Skin of body (tissue), 3 donors: ENCODE measurements at places on chromosomes 1 and 21. TPM values are rescaled to one million over a fixed set of nuclear protein-coding genes. Genes with fewer than 3 reads are reported as not detected.

GRCh38 chr1:195773931-195774330, 834.3 kb downstream of the KCNT2 start:
- DNase-seq = no peak

DNA sequence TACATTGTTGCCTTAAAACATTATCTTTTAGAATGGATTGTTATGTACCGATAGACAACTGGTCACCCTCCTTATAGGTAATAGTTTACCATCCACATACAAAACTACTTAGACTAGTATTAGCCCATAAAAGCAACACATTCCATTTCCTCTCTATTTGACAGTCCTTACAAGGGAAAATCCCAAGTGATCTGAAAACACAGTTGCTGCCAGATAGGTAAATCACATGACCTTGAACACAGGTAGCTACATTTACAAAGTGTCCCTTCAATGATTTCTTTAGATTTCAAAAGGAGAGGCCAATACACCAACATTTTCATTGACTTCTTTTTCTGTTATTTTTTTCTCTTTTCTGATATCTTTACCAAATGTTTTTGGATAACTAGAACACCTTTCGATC, 102.9 kb upstream of the SMYD2 start:
- DNase-seq = no peak

DNA sequence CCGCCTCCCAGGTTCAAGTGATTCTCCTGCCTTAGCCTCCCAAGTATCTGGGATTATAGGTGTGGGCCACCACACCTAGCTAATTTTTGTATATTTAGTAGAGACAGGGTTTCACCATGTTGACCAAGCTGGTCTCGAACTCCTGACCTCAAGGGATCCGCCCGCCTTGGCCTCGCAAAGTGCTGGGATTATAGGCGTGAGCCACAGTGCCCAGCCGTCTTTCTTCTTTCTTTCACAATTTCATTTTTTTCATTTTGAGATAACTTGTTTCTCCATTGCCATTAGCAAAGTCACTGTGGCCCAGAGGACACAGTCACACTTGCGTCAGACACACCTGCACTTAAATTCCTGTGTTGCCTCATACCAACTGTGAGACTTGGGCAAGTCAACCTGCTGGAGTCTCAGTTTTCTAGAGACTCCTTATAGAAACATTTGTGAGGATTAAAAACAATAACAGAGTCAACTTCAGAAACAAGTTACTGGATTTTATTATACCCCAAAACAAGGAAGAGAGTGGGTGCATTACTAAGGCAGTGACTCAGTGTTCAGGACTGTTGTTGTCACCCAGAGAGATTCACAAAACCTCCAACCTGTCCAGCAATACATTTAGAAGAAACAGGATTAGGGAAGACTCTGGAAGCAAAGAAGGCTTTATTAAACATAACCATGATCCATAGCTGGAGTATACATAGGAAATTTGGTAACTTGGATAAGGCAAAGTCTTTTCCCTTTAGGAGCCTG, 2.6 kb downstream of the TEDDM1 start:
- no peak for DNase-seq

- DNase-seq = no peak
These were observed 4.1 kb upstream of the NPPB start for GRCh38 chr1:11862890-11863289.

GRCh38 chr1:185526344-185527307, 207.6 kb upstream of the HMCN1 start:
- DNase-seq = no peak

GRCh38 chr1:163104385-163105099, 35.4 kb downstream of the RGS4 start:
- no peak for DNase-seq

GRCh38 chr1:226131639-226132038, 54.9 kb downstream of the ACBD3 start:
- no peak for DNase-seq

DNA sequence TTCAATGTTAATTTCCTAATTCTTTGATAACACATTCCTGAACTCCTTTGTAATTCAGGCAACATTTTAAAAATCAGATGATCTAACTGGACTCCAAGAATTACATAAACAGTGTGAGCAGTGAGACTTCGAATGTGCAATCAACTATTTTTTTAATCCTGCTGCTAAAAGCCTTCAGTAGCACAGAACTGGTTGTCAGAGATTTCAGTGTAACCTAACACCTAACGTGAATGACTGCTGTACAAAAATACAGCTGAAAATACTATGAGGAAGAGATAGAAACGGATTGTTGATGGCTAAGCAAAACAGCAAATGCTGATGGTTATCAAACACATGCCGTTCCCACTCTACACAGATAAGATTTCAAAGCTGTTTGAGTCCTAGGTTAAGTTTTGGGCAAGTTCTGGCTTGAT, 46.1 kb downstream of the APP start:
- DNase-seq = no peak

DNA sequence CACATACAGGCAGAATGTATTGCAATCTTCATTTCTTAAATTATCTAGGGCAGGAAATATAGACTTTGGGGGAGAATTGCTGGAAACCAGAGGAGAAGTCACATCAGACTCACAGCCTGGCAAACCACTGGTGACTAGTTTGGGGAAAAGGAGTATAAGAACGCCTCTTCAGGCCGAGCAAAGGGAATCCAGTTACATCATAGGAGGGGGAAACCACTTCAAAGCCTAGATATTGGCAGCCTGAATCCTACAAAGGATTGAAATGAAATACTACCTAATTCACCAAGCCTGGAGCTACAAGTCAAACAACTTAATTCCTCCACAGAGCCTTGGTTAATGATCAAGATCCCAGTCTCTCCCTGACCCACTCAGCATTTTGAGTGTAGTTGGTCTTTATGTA, 121.7 kb downstream of the SLC30A10 start:
- no peak for DNase-seq

DNA sequence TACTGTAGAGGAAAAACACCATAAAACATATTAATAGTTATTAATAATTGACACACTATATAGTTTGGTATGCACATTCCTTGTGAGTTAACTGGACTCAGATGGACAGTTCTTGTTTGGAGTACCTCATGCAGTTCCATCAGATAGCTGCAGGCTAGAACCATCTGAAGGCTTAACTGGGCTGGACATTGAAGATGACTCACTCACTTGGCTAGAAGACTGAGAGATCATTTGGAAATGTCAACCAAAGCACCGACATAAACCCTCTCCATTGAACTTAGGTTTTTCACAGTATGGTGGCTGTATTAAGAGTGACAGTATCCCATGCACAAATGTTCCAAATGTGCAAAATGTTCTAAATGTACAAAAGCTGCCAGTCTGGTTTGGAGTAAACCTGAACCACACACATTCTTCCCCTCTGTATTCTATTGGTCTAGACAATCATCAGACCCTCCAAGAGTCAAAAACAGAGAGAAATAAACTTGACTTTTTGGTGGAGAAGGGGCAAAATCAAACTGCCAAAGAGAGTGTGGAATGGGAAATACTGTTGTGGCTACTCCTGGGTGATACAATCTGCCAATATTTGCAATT, 708.4 kb downstream of the KCNT2 start:
- DNase-seq = no peak

- DNase-seq = no peak
These were observed 46.2 kb downstream of the ACBD6 start for GRCh38 chr1:180456191-180456590.

GRCh38 chr1:154955039-154955717, 721 bp downstream of the PBXIP1 start:
- no peak for DNase-seq

MEGF6 gene
- 62.5 TPM for total RNA-seq

NTMT2 gene
- not detected for total RNA-seq
